ENCODE measurements at places on chromosomes 2 and 18. TPM values are rescaled to one million over a fixed set of nuclear protein-coding genes. Genes with fewer than 3 reads are reported as not detected.

The PID1 gene
- 21.1 TPM for total RNA-seq

The DSG1 gene
- total RNA-seq, result not detected

The SCG2 gene
- 1.0 TPM for total RNA-seq

The MAP2 gene
- total RNA-seq, result 12.8 TPM

The SERPINB4 gene
- total RNA-seq, result not detected

The STON1 gene
- total RNA-seq, result 14.4 TPM

The SLC40A1 gene
- total RNA-seq, result 73.1 TPM

The VWA3B gene
- not detected for total RNA-seq

The OBSL1 gene
- 69.1 TPM for total RNA-seq

The CTLA4 gene
- not detected for total RNA-seq

The GATA6 gene
- 5.7 TPM for total RNA-seq

The MEP1B gene
- 0.17 TPM for total RNA-seq

The IL1A gene
- total RNA-seq, result 0.33 TPM

The IL36A gene
- total RNA-seq, result not detected

The HOXD13 gene
- total RNA-seq, result not detected

The DNPEP gene
- total RNA-seq, result 90.3 TPM

The PJVK gene
- total RNA-seq, result 2.5 TPM
